Esophagus squamous epithelium (tissue), 5 donors: ENCODE measurements at places on chromosomes 4 and X. TPM values are rescaled to one million over a fixed set of nuclear protein-coding genes. Genes with fewer than 3 reads are reported as not detected.

- DNase-seq: no peak
- no peaks in the 10 kb centered on the region for H3K27me3 ChIP-seq
- no peak overlapping the region for H3K27ac ChIP-seq
- peaks cover 3% of the 10 kb centered on the region for H3K4me1 ChIP-seq
Observed at GRCh38 chr4:118335324-118335723, 17.5 kb downstream of the PRSS12 start.

DNA sequence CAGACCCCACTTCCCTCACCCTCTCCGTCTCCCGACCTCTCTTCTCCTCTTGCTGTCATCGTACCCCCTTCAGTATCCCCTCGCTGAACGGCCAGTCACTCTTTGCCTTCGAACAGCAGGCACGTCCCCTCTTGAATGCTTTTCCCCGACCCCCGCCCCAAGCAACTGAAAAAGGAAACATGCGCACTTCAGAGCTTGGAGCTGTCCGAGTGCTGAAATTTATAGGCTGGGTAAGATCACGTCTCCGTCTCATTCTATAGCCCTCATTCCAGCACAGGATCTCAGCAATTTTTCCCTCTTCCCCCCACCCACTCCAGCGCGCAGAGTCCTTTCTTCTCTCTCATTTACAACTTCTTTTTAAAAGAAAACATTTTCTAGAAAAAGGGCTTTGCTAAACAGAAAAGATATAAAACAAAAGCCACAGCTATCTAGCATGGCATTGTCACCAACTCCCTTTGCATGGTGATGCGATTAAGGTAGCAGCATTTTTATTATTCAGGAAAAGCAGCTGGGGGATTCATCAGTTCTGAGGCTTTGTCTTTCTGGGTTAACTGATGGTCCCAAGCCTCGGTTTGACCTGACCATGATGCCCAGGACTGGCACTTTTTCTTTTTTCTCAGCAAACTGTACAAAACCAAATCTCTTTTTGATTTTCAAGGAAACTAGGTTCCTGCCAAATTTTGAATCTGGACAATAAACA, at the start of gene GLRA2:
Gene GLRA2 (plus strand): TSS at position 247 of the 700 bp plus-strand sequence. CDS start 522 bp downstream, outside the sequence.
- no peaks in the 10 kb centered on the region for H3K36me3 ChIP-seq
- DNase-seq: no peak
- no peak within 1 kb of the TSS for H3K4me3 ChIP-seq
- H3K4me1 ChIP-seq: no peaks in the 10 kb centered on the region
- no peaks in the 10 kb centered on the region for H3K27me3 ChIP-seq

GRCh38 chrX:11397680-11398079, 104.5 kb downstream of the AMELX start:
- no peaks in the 10 kb centered on the region for H3K36me3 ChIP-seq
- H3K4me1 ChIP-seq: no peaks in the 10 kb centered on the region
- DNase-seq: no peak
- H3K27ac ChIP-seq: no peak overlapping the region

DNA sequence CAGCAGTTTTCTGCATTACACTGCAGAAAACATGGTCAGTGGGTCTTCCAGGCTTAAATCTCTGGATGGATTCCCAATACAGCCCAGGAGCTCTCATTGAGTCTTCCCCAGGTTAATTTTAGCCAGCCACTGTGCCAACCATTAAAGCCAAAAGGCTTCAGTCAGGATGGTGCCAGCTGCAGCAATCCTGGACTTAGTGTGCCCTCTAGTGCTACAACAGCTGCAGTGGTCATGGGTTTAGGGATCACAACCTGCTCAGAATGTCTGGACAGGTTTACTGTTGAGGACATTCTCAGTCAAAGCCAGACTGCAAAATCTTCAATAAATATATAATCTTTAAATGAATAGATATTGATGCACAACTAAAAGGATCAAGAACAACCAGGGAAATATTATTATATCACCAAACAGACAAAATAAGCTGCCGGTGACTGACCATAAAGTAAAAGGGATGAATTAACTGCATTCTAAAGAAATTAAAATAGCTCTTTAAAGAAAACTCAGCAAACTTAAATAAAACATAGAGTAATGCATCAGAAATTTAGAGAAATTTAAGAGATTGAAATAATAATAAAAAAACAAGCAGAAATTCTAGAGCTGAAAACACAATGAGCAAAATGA, 639.9 kb downstream of the SPOCK3 start:
- no peak overlapping the region for H3K27ac ChIP-seq
- no peaks in the 10 kb centered on the region for H3K27me3 ChIP-seq
- H3K4me3 ChIP-seq: no peak overlapping the region
- H3K4me1 ChIP-seq: no peaks in the 10 kb centered on the region
- DNase-seq: no peak

CT45A3 gene
- not detected for total RNA-seq
